Activated CD4-positive, alpha-beta T cell treated with anti-CD3 and anti-CD28 coated beads, Interleukin-2, amount 50 U/mL, for 48 hours (primary cell): ENCODE measurements at places on chromosomes 2 and 18.
A peak's percentile ranks its signal among the peaks of the same experiment; 100 is the strongest.

DNA sequence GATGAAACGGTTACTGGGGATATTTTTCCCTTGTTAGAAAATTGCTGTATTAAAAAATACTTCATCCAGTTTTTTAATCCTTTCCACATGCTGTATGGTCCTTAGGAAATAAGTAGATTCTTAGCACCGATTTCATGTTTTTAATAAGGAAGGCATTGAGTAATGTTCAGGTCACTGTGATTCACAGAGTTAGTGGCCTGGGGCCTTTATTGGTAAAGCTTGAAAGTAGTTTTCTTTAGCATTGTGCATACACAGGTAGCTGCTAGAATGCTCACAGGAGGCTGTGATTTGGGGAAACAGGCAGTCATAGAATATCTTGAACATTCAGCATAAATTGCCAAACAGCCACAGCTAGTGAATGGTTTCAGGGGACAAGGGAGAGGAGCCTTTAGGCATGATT lies 79.8 kb downstream of the XRCC5 start:
- no peak for DNase-seq

GRCh38 chr2:71510196-71510807 lies 56.9 kb downstream of the DYSF start:
- peak; percentile 80 for DNase-seq

DNA sequence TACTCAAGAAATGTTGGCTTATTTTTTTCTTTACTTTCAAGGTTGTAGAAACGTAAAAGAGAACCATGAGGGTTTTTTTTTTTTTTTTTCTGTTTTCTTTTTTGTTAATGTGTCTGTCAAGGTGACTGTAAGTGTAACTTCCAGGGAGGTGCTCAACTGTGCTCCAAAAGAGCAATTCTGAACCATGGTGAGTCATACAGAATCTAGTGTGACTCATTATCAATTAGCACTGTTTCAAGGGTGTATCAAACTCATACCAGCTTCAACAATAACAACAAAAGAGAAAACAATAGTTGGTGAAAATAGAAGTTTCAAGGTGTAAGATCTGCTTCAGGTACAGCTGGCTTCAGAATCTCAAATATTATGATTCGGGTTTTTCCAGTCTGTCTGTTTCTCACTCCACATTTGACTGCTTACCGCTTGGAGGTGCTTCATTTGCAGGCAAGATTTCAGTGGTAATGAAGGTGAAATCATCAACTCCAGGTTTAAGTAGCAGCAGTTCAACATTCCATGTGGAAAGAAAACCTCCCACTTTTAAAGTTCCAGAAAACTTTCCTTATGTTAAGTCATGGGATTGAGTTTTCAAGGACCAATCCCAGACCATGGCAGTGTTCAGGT lies 850.6 kb downstream of the CNTNAP5 start:
- DNase-seq = no peak

GRCh38 chr2:180542511-180542910 lies 437.9 kb upstream of the UBE2E3 start:
- no peak for DNase-seq

DNA sequence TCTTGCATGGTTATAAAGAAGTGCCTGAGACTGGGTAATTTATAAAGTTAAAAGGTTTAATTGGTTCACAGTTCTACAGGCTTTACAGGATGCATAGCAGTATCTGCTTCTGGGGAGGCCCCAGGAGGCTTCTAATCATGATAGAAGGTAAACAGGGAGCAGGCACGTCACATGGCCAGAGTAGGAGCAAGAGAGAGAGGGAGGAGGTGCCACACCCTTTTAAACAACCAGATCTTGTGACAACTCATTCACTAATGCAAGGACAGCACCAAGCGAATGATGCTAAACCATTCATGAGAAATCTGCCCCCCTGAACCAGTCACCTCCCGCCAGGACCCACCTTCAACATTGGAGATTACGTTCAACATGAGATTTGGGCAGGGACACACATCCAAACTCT lies 141.1 kb downstream of the EN1 start:
- DNase-seq = no peak

DNA sequence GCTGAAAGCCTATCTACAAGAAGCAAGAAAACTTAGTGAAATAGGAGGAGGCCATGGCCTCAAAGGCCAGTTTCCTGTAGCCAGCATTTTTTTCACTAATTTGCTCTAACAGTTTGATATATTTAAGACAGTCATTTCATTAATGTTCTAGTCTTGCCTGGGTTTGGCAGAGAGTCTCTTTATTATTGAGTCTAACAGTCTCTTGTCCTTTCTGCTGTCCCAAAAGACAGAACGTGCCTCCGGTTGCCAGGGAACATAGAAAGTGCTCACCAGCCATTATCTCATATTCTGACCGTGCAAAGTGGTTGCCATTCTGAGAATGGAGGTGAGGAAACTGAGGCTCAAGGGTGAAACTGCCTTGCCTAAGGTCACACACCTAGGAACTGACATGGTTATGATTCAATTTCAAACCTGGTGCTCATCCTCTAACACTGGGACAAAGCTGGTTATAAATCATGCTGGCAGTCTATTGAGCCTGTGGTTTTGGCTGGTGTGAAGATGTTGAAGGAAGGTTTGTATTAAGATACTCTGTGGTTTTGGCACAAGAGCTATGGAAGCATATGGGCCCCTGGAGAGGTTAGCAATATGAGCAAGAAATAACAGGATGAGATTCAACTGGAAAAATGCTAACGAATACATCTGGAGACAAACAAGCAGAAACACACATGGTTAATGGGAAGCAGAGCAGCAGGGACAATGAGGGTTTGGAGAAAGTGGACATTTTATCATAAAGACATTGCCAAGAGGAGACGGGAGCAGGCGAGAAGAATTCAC lies 903.3 kb upstream of the KLHL29 start:
- no peak for DNase-seq

- no peak for DNase-seq
These were observed 180.8 kb downstream of the MBD2 start for GRCh38 chr18:54043484-54044251.

GRCh38 chr18:22998344-22998743 lies 65.2 kb downstream of the RBBP8 start:
- no peak for DNase-seq

DNA sequence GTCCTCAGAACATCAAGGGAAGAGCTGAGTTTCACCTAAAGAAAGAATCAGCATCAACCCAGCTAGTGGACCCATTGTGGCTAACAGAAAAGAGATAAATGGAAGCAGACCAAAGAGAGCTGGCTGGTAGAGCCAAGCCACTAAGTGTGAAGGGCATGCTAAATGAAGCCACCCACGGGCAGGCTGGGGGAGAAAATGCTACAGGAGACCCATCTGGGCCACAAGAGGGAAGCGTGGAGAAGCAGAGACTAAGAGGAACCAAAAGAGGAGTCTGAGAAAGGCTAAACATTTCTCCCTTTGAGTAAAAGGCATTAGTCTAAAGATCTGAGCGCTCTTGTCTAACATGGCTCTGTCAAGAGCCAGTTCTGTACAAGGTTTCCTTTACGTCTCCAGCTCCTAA lies 15.8 kb downstream of the CWC22 start:
- DNase-seq = no peak

- no peak for DNase-seq
These were observed 64.7 kb downstream of the STK39 start for GRCh38 chr2:168182550-168183249.

DNA sequence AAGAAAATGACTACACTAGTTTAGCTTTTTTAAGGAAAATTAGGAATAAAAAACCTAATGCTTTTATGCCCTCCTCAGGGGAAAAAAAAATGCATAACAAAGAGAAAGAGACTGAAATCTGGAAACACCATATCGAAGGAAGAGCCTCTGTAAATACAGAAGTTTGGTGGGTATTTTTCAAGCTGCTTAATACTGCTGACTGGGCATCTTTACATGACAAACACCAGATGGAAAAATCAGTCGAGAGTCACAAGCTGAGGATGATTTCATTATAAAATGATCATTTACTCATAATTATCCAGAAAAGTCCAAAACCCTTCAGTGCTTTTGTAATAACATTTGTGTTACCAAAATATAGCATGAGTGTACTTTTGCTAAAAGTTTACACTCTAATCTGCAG lies 1600.7 kb upstream of the ACVR2A start:
- DNase-seq = no peak

GRCh38 chr2:160109939-160110673 lies 47.7 kb upstream of the PLA2R1 start:
- peak; percentile 61 for DNase-seq

DNA sequence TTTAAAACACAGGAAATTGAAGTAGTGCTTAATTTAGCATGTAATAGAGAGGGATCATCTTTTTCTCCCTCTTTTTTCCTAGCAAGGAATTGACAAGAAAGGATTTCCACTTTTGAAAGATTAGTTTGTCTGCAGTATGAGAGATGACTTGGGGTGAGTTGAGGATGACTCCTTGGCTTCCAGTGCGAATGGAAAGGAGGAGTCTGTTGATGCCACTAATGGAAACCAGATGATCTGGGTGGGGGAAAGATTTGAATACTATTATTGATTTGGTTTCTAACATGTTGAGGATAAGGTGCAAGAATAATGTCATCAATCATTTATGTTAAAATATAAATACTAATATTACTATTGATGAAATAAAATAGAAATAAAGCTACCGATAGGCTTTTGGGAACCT lies 205.4 kb downstream of the PPP1R1C start:
- no peak for DNase-seq

- DNase-seq = no peak
These were observed 1.7 kb downstream of the TBC1D8 start for GRCh38 chr2:101149241-101150192.

- no peak for DNase-seq
These were observed 98.9 kb downstream of the ACKR3 start for GRCh38 chr2:236668531-236668969.

DNA sequence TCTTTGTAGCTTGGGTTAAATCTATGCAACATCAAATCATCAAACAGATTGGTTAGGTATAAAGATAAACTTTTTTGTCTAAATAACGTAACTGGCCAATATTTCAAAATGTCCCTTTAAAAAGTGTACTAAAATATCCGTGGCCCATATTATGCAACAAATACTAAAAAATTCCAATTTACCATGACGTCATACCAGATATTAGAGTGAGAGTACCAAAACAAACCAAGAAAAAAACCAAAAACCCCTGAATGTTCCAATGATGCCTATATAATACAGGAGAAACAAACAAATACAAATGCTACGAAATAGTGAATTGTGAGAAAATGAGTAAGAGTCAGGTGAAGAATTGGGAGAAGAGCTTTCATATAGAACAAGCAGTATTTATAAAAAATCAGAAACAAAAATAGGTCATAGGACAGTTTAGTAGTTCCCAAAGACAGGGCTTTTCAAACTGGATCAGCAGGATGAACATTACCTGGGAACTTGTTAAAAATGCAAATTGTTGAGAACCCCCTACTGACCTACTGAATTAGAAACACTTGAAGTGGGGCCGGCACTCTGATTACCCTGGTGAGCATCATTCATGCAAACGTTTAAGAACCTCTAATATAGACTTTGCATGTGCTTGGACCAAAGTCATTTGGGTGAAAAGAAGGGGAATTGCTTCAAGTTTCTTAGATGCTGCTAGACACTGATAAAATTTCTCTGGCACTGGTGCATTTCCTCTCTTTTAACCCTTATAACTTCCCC lies 753.7 kb downstream of the DSC3 start:
- DNase-seq = no peak

GRCh38 chr2:234459401-234460009 lies 37.4 kb downstream of the ARL4C start:
- no peak for DNase-seq

- DNase-seq = no peak
These were observed 44.4 kb downstream of the TFPI start for GRCh38 chr2:187509667-187510417.

DNA sequence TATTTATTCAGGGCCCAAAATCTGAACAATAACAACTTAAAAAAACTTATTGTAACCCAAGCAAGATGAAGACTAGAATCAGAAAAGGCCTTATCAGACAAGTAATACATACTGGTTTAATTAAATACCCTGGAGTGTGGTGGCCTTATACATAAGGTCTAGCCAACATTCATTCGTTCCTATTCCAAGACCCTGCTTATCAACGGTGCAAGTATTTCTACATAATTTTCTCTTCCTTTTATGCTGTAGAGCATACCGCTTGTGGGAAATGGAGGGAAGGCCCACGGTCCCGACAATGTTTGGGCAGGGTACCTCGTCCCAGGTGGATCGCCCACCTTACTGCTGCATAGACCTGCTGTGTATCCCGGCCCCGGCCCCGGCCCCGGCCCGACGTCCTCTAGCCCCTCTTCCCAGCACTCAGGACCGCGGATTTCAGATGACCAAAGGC lies 708 bp downstream of the ZNF24 start:
- no peak for DNase-seq

GRCh38 chr2:66805968-66806367 lies 371.0 kb downstream of the MEIS1 start:
- DNase-seq = no peak

DNA sequence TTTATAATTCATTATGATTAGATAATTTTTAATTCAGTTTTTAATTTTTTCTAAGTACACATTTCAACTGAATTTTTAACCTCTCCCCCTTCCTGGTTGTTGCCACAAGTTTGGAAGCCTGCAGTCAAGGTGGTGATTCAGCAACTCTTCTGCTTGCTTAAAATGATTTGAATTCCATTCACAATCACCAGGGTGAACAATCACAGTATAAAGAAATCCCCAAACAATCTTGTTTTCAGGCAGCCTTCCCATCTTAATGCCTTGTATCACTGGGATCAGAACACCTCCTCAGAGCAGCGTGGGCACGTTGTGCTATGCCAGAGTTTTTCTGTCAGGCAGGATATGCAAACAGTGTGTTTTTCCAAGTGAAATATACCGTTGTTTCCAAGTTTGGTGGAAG lies 46.7 kb upstream of the BARD1 start:
- DNase-seq = no peak

- DNase-seq = no peak
These were observed 164.3 kb upstream of the APCDD1 start for GRCh38 chr18:10289951-10290637.

- peak; percentile 67 for DNase-seq
These were observed 230.9 kb upstream of the SMAD2 start for GRCh38 chr18:48161191-48161910.

- DNase-seq = no peak
These were observed 298.2 kb downstream of the XIRP2 start for GRCh38 chr2:167186465-167186864.

GRCh38 chr2:179913809-179914208 lies 52.4 kb upstream of the ZNF385B start:
- DNase-seq = no peak

GRCh38 chr2:152421521-152422370 lies 86.8 kb downstream of the FMNL2 start:
- DNase-seq = no peak

- DNase-seq = no peak
These were observed 52.9 kb downstream of the HK2 start for GRCh38 chr2:74886811-74887210.

- DNase-seq = no peak
These were observed 34.3 kb downstream of the GPC1 start for GRCh38 chr2:240469740-240470139.

DNA sequence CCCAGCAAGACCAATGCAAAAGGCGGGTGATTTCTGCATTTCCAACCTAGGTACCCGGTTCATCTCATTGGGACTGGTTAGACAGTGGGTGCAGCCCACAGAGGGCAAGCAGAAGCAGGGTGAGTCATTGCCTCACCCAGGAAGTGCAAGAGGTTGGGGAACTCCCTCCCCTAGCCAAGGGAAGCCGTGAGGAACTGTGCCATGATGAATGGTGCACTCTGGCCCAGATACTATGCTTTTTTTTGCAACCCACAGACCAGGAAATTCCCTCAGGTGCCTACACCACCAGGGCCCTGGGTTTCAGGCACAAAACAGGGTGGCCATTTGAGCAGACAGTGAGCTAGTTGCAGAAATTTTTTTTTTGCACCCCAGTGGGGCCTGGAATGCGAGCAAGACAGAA lies 662.6 kb upstream of the ACVR2A start:
- DNase-seq = peak; percentile 57
